ENCODE measurements at places on chromosomes 6 and 20. TPM values are rescaled to one million over a fixed set of nuclear protein-coding genes. Genes with fewer than 3 reads are reported as not detected.

The LHFPL5 gene
- total RNA-seq, result not detected

The BACH2 gene
- 5.9 TPM for total RNA-seq

The SEMG1 gene
- total RNA-seq, result 4.5 TPM

The ASIP gene
- total RNA-seq, result not detected

The ZNF343 gene
- total RNA-seq, result 3.7 TPM

The TAPBP gene
- total RNA-seq, result 35.4 TPM

The GSTA2 gene
- total RNA-seq, result not detected

DNA sequence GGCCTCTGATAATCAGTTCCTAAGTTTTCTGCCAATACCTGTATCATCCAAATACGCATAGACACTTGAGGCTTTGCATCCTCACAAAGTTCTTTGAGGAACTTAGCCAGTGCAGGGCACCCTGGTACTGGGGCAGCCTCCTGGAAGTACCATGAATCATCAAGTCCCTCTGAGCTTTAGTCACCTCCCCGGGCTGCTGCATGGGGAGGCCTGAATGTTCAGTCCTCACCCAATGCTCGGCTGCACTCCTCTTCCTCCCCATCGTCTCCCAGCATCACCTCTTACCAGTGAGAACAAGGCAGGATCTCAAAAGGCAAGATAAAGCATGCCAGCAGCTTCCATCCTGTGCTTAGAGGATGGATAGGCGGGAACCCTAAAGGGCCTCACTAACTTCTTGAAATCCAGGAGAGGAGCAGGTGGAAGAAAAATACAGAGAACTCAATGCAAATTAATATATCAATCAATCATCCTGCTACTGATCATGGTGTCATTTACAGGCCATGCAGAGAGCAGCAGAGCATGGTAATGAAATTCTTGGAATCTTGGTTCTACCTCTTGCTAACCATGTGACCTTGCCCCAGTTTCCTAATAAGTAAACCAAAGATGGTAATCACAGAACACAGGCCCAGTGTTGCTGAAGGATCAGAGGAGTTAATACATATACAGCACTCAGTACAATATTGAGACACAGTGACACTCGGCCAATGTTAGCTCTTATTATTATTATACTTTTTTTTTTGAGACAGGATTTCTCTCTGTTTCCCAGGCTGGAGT lies 4.7 kb upstream of the CCN6 start:
- no peak for DNase-seq
- H3K4me3 ChIP-seq, result no peak overlapping the region
- H3K36me3 ChIP-seq, result no peaks in the 10 kb centered on the region
- H3K27me3 ChIP-seq, result no peaks in the 10 kb centered on the region
- H3K27ac ChIP-seq, result no peak overlapping the region

- no peaks in the 10 kb centered on the region for H3K36me3 ChIP-seq
- no peak for DNase-seq
- H3K27ac ChIP-seq, result no peak overlapping the region
- no peaks in the 10 kb centered on the region for H3K4me1 ChIP-seq
- no peaks in the 10 kb centered on the region for H3K27me3 ChIP-seq
Measured at GRCh38 chr20:6705106-6705766, 62.2 kb upstream of the BMP2 start.

- no peak for DNase-seq
- H3K4me1 ChIP-seq, result peaks cover 3% of the 10 kb centered on the region
Measured at GRCh38 chr20:17849138-17849900, 119.3 kb downstream of the SNX5 start.

GRCh38 chr6:6870921-6871320 lies 236.8 kb upstream of the RREB1 start:
- H3K4me3 ChIP-seq, result no peak overlapping the region
- no peak overlapping the region for H3K27ac ChIP-seq
- H3K27me3 ChIP-seq, result no peaks in the 10 kb centered on the region

GRCh38 chr6:167402195-167402686 lies 77.4 kb downstream of the TTLL2 start:
- peaks cover 14% of the 10 kb centered on the region for H3K4me1 ChIP-seq
- DNase-seq, result no peak
- H3K27ac ChIP-seq, result no peak overlapping the region
- no peak overlapping the region for H3K4me3 ChIP-seq
- no peaks in the 10 kb centered on the region for H3K36me3 ChIP-seq

DNA sequence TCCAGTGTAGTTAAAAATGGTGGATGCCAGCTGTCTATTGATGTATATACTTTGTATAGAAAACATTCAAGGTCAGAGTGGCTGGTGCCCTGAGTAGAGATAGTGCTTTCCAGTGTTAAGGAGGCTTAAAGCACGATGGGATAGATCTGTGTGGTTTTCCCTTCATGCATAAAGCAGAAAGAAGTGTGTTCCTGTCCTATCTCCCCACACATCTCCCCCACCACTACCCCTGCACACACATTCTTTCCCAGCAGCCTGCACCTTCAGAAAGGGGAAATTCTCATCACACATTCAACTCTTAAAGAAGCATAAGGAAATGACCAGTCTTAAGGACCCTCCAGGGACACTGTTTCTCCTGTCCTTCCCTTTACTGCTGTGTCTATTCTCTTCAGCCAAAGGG lies 221.7 kb upstream of the TAB2 start:
- H3K36me3 ChIP-seq, result no peaks in the 10 kb centered on the region
- H3K4me3 ChIP-seq, result no peak overlapping the region
- peaks cover 3% of the 10 kb centered on the region for H3K4me1 ChIP-seq
- no peaks in the 10 kb centered on the region for H3K27me3 ChIP-seq

- H3K27ac ChIP-seq, result no peak overlapping the region
- no peaks in the 10 kb centered on the region for H3K27me3 ChIP-seq
- peaks cover 11% of the 10 kb centered on the region for H3K4me1 ChIP-seq
- DNase-seq, result no peak
- no peak overlapping the region for H3K4me3 ChIP-seq
Measured at GRCh38 chr6:147453361-147453760, 55.1 kb upstream of the SAMD5 start.

DNA sequence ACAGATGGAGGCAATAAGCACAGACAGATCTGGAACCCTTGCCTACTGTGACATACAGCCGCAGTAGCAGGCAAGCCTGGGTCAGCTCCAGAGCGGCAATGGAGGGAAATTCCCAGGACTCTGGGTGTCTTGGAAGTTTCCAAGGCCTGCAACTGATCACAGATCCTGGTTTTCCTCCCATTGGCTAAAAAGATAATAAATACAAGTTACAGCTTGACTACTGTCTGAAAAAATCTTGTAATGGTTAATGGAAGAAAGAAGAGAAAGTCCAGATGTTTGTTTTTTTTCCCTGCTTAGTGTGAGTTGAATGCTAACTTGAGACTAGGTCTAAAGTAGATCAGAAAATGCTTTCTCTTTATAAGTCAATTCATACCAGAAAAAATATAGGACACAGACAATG lies 307.6 kb downstream of the ALDH8A1 start:
- no peak overlapping the region for H3K27ac ChIP-seq
- H3K36me3 ChIP-seq, result no peaks in the 10 kb centered on the region
- H3K27me3 ChIP-seq, result no peaks in the 10 kb centered on the region
- H3K4me1 ChIP-seq, result no peaks in the 10 kb centered on the region
- no peak for DNase-seq

DNA sequence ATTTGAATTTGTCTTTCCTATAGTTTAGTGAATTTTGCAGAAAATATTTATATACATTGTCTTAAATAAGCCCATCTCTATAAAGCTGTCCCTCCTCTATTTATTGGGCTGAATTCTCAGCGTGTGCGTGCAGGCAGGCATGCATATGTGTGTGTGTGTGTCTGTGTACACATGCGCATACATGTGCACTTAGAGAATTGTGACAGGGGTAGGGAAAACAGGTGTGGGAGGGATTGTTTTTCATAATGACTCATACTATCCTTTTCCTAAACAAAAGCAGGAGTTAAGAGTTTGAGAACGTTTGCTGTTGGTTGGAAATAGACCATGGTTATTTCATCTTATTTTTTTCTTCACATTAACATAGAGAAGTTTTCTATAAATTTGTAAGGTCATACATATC lies 43.4 kb upstream of the FABP7 start:
- H3K4me1 ChIP-seq, result peaks cover 5% of the 10 kb centered on the region
- H3K27me3 ChIP-seq, result no peaks in the 10 kb centered on the region
- DNase-seq, result no peak
- H3K4me3 ChIP-seq, result no peak overlapping the region
- H3K27ac ChIP-seq, result no peak overlapping the region
- no peaks in the 10 kb centered on the region for H3K36me3 ChIP-seq

DNA sequence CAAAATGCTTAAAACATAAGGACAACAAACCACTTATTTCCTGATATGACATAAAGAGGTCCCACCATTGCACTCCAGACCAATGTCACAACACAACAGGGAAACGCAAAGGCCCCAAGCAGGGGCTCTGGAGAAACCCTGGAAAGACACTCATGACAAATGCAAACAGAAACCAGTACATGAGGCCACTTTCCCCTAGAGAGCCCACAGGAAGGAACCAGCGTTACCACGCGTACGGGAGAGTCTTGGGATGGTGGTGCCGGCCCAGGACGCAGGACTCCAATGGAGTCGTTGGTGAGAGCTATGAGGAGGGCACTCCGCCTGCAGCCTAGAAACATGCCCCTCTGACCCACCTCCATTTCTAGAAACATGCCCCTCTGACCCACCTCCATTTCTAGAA lies 20.2 kb downstream of the GMEB2 start:
- no peak overlapping the region for H3K4me3 ChIP-seq
- H3K27me3 ChIP-seq, result no peaks in the 10 kb centered on the region
- no peak for DNase-seq
- H3K27ac ChIP-seq, result no peak overlapping the region
- no peaks in the 10 kb centered on the region for H3K4me1 ChIP-seq
- H3K36me3 ChIP-seq, result peaks cover 8% of the 10 kb centered on the region

DNA sequence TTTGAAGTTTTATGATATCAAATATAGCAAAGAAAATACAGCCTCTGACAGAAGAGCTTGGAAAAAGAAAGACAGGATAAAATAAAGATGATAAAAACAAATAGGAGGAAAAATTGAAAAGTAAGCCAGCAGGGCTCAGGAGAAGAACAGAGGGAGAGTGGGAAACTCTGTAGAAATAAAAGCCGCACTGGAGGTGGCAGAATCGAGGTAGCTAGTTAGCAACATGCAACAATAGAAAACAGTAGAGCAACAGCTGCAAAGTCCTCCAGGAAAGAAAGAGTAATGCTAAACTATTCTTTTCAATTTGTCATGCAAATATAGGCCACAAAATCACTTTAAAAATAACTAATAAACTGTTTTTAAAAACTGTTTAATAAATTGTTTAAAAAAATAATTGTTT lies 28.8 kb downstream of the HBS1L start:
- no peak overlapping the region for H3K4me3 ChIP-seq
- H3K36me3 ChIP-seq, result peaks cover 2% of the 10 kb centered on the region
- no peak for DNase-seq
- no peak overlapping the region for H3K27ac ChIP-seq
- peaks cover 2% of the 10 kb centered on the region for H3K4me1 ChIP-seq

DNA sequence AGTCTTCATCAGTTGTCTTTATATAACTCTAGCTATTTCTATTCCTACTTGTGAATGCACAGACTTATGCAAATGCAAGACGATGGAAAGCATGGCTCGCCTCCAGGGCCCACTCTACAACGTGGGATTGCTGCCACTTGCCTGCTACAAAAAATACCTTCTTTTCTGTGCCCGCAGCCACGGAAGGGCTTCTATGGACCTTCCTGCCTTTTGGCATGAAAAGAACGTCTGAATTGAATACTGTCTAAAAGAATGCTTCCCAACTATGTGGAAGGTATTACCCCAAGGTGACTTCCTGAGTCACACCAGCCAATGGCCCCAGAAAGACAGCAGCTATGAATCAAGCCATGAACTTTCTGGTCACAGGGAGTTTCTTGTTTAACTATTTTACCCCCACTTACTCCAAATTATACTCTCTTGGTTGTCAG lies 261.2 kb downstream of the HIVEP2 start:
- H3K36me3 ChIP-seq, result no peaks in the 10 kb centered on the region
- H3K4me3 ChIP-seq, result no peak overlapping the region
- no peaks in the 10 kb centered on the region for H3K27me3 ChIP-seq
- H3K27ac ChIP-seq, result no peak overlapping the region
- no peak for DNase-seq

DNA sequence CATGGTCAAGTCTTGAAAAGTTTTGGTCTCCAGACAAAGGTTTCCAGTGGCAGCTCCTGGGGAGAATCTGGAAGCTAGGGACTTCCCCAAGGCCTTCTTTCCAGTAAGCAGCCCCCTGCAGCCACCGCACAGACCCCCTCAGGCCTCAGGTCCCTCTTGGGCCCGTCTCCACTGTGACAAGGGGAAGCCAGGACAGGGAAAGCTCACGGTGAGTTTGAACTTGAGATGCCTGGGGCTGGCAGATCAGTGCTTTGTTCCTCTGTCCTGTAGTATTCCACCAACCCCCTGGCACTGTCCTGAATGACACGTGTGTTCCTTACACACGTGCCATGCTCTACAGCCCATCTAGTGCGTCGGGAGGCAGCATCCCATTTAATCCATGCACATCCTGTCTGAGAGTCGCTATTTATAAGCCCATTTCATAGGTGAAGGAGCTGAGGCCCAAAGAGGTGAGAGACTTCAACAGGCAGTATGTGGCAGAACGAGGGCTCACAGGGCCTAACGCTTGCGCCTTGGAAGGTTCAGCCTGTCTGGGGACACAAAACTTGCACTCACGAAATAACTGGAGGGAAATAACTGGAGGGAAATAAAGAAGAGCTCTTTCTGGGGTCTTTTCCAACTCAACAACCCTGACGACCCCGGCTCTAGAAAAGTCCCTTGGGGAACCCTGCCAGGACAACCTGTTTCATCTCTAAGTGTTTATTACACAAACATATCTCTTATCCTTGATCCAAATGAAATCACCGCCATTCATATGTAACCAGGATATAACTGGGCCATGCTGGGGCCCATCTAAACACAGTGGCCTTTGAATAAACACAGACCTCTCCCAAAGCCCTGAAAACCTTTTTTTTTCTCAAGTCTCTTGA lies 123.0 kb downstream of the BANF2 start:
- H3K27me3 ChIP-seq, result no peaks in the 10 kb centered on the region
- no peak overlapping the region for H3K4me3 ChIP-seq
- DNase-seq, result no peak
- H3K36me3 ChIP-seq, result no peaks in the 10 kb centered on the region

- H3K36me3 ChIP-seq, result no peaks in the 10 kb centered on the region
- 0 out of 2 replicates have a peak, but pooled peaks cover 2% of the 10 kb centered on the region for H3K27me3 ChIP-seq
- DNase-seq, result no peak
- no peak overlapping the region for H3K27ac ChIP-seq
- no peak overlapping the region for H3K4me3 ChIP-seq
- H3K4me1 ChIP-seq, result no peaks in the 10 kb centered on the region
Measured at GRCh38 chr6:1228754-1229191, 83.1 kb upstream of the FOXQ1 start.

DNA sequence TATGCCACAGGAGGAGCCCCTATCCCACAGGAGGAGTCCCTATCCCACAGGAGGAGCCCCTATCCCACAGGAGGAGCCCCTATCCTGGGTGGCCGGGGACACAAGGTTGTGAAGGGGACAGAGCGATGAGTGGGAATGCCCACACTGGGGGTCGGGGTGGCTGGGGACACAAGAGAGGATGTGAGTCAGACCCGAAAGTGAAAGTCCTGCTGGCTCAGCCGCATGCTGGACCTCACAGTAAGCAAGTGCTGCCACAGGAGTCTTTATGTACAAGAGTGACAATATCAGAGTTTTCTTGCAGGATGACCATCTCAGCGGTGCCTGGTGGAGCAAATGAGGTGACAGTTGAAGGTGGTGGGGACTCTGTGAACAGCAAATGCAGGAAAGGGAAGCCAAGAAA lies 93.7 kb downstream of the PSMB1 start:
- H3K36me3 ChIP-seq, result no peaks in the 10 kb centered on the region
- no peaks in the 10 kb centered on the region for H3K27me3 ChIP-seq
- H3K4me1 ChIP-seq, result no peaks in the 10 kb centered on the region

GRCh38 chr6:17589406-17590096 lies 10.6 kb upstream of the FAM8A1 start:
- H3K36me3 ChIP-seq, result no peaks in the 10 kb centered on the region
- H3K4me3 ChIP-seq, result no peak overlapping the region

GRCh38 chr20:10536531-10536930 lies 101.4 kb downstream of the SLX4IP start:
- no peaks in the 10 kb centered on the region for H3K27me3 ChIP-seq
- no peak overlapping the region for H3K4me3 ChIP-seq
- no peak overlapping the region for H3K27ac ChIP-seq
- peaks cover 3% of the 10 kb centered on the region for H3K4me1 ChIP-seq
- no peaks in the 10 kb centered on the region for H3K36me3 ChIP-seq
